ENCODE measurements at places on chromosomes 1 and 21. TPM values are rescaled to one million over a fixed set of nuclear protein-coding genes. Genes with fewer than 3 reads are reported as not detected.
A peak's percentile ranks its signal among the peaks of the same experiment; 100 is the strongest.

Gene CLCA1
- 25.9 TPM for total RNA-seq

Gene FMO2
- 13.4 TPM for total RNA-seq

Gene EMC1
- total RNA-seq = 63.6 TPM

DNA sequence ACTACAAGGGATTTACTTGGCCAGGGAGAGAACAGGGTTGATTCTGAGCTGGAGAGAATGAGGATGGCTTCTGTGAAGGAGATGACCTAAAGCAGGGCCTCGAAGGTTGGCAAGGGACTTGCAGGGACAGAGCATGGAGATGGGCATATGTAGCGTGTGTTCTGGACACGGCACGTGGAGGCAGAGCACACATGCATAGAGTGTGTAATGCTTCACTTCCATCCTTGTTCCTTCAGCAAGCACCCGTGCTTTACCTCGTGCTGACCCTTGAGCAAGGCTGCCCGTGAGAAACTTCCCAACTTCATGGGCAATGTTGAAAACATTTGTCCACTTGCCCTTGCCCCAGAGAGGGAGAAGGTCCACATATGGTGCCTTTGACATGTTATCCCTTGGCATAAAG, 33.1 kb downstream of the NFIA start:
- DNase-seq = no peak

DNA sequence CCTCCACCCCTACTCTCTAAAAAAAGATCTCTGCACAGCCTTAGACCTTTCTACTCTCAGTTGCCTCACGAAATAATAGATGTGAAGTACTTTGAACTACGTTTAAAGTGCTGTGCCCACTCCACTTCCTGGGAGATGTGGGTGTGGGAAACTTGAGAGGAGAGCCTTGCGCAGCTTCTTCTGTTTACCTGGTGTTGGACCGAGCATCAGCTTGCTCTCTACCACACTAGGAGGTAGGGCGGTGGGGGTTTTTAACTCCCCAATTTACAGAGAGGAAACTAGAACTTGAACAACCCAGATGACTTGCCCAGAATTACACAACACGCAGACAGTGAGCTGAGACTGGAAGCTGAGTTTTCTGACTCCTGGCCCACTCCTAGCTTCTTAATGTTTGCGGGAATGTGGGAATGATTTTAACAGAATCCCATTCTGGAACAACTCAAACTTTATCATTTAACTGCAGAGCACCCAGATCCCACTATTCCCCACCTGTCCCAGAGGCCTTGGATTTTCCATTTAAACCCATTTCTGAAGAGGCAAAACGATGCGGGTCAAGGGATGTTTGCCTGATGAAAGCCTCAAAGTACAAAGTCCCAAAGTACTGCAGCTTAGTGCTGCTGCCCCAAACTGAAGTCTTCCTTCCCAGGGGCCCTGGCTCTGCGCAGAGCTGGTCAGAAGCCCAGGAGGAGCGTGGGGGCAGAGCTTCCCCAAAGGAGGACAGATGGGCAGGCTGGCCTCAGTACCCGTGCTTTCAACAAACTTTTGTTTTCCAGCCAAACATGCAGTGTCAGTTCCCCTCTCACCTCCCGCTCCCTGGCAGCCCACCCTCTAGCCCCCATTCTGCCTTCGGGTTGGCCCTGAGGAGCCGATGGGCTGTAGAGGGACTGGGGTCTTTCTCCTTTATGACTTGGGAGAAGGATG, 19.0 kb downstream of the BTG2 start:
- DNase-seq = peak; percentile 66

GRCh38 chr1:200802865-200803512, 64.3 kb downstream of the CAMSAP2 start:
- peak; percentile 82 for DNase-seq

GRCh38 chr1:29084196-29084521, 39.5 kb downstream of the TMEM200B start:
- no peak for DNase-seq

- no peak for DNase-seq
These were observed 7.9 kb downstream of the TFAP2E start for GRCh38 chr1:35580949-35581388.

- DNase-seq = no peak
These were observed 49.9 kb downstream of the CCN1 start for GRCh38 chr1:85630493-85630892.
